Naive thymus-derived CD4-positive, alpha-beta T cell (primary cell): ENCODE measurements at places on chromosomes 3 and 15.

GRCh38 chr15:92365084-92365483 is 28.6 kb upstream of the ST8SIA2 start:
- no peak for DNase-seq

GRCh38 chr15:49380912-49381311 is 42.1 kb upstream of the FGF7 start:
- no peak for DNase-seq

DNA sequence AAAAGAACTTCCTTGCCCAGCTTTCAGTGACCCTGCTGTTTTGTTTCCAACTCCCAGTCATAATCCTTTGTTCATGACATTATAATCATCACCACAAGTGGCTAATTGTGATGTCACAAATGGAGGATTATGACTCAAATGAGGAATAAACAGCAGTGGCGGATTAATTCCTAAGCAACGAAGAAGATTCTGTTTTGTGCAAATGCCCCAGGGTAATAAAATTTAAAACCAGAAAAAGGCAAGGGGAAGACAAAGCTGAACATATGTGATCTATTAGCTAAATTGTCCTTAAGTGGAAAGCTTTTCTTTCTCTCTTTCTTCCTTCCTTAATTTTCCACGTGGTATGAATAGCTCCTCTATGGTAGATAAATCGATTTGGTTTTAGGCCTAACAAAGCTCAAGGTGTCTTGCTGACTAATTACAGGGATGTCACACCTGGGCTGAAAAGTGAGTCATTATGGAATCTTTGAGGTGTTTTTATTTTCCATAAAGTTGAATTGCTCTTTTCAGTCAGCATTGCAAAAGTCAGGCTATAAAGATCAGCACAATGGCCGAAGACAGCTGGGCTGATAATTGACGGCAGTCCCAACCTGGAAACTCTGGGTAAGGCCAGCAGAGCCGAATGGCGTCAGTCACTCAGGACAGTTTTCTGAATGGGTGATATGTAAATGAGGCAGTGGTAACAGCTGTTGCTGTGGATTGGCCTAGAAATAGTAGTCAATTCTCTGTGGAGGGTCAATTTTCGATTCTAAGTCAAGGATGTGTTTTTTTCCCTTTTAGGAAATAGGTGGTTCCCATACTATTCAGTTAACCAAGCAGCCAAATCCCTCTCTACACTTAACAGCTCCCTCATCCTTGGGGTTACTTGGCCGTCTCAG is 121.5 kb downstream of the PTPRG start:
- DNase-seq, result no peak

- no peak for DNase-seq
Observed at GRCh38 chr15:61753018-61753710, 307.1 kb downstream of the VPS13C start.

- no peak for DNase-seq
Observed at GRCh38 chr3:178603735-178604134, 67.5 kb downstream of the KCNMB2 start.

DNA sequence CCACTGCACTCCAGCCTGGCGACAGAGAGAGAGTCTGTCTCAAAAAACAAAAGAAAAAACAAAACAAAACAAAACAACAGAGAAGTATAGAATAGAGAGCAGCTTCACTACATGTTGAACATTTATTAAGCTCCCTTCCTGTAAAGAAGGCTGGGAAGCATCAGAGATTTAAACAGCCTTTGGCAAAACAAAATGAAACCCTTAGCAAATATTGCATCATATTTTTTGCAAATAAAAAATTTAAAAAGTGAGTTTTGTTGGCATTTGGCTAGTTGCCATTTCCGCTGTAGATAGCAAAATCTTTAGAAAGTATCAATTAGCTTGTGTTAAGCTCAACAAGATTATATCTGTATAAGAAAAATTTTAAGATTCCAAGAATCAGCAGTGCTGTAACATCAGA is 151.2 kb downstream of the SERPINI1 start:
- no peak for DNase-seq

DNA sequence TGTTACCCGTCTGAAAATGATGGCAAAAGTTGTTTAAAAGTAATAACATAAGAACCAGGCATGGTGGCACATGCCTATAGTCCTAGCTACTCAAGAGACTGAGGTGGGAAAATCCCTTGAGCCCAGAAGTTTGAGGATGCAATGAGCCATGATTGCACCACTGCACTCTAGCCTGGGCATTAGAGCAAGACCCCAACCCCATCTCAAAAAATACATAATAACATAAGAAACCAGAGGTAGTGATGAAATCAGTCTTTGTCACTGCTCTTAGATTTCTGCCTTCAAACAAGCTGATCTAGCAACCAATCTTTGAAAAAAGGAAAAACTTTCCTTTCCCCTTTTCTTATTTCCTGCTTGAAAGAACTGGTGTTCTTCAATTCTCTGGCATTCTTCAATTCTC is 71.3 kb downstream of the TMCC1 start:
- DNase-seq, result no peak
